ENCODE measurements at places on chromosomes 12 and 14.

DNA sequence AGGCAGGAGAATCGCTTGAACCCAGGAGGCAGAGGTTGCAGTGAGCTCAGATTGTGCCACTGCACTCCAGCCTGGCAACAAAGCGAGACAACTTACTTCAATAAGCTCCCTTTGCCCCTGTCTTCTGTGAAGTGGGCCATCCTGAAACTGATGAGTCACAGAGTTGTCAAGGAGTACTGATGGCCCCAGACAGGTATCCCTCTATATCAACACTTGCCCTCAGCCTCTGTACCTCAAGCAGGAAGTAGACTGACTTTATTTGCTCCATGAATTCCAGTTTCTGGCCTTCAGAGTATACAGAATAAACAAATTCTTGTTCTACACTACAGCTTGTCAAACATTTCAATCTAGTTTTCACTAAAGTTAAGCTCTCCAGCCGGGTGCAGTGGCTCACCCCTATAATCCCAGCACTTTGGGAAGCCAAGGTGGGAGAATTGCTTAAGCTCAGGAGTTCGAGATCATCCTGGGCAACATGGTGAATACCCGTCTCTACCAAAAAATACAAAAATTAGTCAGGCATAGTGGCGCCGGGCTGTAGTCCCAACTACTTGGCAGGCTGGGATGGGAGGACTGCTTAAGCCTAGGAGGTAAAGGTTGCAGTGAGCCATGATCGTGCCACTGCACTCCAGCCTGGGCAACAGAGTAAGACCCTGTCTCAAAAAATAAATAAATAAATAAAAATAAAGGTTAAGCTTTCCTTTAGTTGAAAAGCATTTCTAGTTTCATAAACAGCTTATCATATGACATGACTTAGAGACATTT is 16.4 kb upstream of the LRP10 start:
- no peak for DNase-seq

DNA sequence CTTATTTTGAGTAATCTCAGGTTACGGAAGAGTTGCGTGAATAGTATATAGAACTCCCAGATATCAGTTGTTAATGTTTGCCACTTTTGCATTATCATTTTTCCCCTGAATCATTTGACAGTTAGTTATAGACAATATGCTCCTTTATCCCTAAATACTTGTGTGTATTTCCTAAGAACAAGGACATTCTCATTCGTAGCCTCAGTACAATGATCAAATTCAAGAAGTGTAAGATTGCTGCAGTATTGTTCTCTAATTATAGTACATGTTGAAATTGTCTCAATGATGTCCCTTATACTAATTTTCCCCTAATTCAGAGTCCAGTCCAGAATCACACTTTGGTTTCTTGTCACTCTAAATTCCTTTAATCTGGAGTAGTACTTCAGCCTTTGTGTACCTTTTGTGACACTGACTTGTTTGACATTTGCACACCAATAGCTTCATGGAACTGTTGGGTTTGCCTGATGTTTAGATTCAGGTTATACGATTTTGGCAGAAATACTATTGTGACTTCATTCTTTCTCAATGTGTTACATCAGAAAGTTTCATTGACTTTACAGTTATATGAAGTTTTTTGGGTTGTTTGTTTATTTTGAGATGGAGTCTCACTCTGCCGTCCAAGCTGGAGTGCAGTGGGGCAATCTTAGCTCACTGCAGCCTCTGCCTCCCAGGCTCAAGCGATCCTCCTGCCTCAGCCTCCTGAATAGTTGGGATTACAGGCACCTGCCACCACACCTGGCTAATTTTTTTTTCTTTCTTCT is 13.1 kb downstream of the DYNC1H1 start:
- DNase-seq: no peak

GRCh38 chr14:74945261-74945851 is 10.0 kb downstream of the PGF start:
- DNase-seq: peak; percentile 49

DNA sequence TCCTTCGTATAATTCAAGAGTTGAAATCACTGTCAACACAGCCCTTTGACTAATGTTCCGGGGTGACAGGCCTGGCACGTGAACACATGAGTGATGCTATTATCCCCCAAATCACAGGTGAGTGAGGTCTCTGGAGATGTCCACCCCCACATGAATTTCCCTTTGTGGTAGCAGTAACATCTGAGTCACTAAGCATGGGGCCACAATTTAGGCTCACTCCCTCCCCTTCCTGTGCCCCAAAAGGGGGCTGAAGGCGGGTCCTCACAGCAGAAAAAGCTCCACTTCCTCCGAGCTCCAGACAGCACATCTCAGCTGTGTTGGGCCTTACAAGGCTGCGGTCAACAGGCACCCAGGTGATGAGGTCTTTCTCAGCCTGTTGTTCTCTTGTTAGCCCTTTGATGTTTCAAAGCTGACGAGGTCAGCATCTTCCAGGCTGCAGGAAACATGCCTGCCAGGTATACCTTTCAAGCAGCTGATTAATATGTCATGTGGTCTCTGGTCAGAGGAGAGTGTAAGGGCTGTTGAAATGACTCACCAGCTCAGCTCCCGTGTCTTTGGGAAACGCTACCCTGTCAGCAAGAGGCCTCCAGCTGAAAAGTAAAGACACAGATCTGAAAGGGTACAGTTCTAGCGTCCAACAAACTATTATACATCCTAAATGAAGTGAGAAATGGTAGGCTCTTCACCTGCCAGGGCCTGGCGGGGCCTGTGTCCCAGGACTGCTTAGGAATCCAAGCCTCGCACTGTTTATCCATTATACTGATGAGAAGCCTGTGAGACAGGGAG is 107.3 kb downstream of the ZFP36L1 start:
- peak; percentile 91 for DNase-seq

DNA sequence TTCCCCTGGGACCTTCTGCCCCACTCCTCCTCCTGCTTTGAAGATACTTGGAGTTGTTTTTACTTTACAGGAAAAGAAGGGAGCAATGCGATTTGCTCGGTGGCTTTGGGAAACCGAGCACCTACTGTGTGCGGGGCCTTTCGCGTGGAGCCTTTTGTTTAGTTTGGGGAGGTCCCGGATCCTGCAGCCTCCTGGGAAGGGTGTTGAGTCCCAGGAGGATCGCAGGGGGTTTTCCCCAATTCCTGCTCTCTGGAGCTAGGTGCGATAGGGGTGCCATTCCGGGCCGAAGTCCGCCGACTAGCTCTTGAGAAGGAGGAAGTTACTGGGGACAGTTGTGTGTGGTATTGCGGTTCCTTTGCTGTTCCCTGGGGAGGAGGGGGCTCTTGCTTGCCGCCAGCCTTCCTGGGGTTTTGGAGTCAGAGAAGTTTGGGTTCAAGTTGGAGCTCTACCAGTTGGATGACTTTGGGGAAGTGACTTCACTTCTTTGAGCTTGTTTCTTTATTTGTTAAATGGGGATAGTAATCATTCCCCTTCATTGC is 1.1 kb downstream of the BRI3BP start:
- DNase-seq: peak; percentile 27

GRCh38 chr12:93115646-93116045 is 186.6 kb upstream of the EEA1 start:
- DNase-seq: no peak

GRCh38 chr14:71183876-71184689 is 276.8 kb downstream of the PCNX1 start:
- DNase-seq: no peak

- DNase-seq: no peak
Measured at GRCh38 chr12:105654606-105655005, 324.1 kb downstream of the C12orf75 start.

- peak; percentile 70 for DNase-seq
Measured at GRCh38 chr12:57845478-57846284, 848 bp downstream of the CTDSP2 start.

GRCh38 chr14:72612041-72612440 is 281.9 kb downstream of the DPF3 start:
- no peak for DNase-seq

- no peak for DNase-seq
Measured at GRCh38 chr14:63248211-63248610, 44.0 kb downstream of the RHOJ start.

DNA sequence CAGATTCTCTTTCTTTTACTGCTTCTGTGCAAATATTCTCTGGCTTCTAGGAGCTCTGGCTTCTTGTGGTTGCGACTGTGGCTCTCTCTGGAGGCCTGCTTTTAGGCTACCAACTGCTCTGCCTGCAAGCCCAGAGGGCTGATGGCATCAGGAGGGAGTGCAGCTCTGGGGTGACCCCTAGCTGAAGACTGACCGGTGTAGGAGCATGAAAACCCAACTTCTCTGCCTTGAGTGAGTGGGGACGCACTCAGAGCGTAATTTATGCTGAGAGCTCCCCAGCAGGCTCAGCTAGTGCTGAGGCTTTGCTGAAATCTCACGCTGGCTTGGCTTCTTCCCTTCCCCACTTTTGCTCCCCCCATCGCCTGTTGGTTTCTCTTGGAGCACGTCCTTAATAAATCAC is 29.9 kb upstream of the RBM19 start:
- no peak for DNase-seq

DNA sequence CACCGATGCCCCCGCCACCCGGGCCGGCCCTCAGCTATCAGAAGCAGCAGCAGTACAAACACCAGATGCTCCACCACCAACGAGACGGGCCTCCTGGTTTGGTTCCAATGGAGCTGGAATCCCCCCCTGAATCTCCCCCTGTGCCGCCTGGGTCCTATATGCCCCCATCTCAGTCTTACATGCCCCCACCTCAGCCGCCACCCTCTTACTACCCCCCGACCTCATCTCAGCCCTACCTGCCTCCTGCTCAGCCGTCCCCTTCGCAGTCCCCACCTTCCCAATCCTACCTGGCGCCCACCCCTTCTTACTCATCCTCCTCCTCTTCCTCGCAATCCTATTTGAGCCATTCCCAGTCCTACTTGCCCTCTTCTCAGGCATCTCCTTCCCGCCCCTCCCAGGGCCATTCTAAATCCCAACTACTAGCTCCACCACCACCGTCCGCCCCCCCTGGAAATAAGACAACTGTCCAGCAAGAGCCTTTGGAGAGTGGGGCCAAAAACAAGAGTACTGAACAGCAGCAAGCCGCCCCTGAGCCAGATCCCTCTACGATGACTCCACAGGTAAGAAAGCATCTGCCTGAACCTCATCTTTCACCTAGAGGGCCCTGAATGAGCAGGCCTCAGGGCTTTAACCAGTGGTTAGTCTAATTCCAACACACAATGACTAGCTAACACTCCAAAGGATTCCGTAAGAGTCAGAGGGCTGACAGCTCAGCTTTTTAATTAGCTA is 851 bp downstream of the YLPM1 start:
- peak; percentile 28 for DNase-seq

DNA sequence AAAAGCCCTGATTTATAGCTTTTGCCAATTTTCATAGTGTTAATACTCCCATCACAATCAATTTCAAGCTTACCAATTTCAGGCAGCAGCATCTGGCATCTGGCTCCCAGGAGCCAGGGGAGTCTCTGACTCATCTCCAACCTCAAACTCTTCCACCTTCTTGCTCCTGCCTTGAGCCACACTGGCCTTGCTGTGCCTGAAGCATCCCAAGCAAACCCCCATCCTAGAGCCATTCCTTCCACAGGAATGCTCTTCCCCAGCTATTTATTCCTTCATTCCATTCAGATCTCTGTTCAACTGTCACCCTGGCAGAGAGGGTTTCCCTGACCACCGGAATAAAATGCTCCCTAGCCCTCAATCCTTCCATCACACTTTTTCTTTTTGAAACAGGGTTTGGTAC is 13.9 kb upstream of the PPP1CC start:
- DNase-seq: no peak

GRCh38 chr12:94198872-94199271 is 50.5 kb downstream of the PLXNC1 start:
- DNase-seq: no peak

- no peak for DNase-seq
Measured at GRCh38 chr12:108449478-108449877, 65.6 kb upstream of the FICD start.

GRCh38 chr12:71430756-71431155 is 8.8 kb upstream of the LGR5 start:
- DNase-seq: no peak

DNA sequence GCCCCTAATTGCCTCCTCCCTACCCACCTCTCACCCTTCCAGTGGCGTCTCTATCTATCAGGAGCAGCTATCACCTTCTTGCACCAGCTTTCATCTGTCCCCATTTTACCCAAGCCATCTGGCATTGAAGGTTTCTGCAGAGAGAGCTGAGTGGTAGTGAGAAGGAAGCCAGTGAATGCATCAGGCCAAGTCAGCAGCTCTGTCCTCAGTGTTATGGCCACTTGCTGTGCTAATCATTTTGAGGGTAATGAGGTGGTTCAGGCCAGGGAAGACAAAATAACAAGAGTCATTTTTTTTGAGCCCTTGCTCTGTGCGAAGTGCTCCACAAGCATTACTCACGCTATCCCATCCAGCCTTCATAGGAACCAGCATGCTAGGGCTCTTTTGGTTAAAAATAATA is 164.7 kb downstream of the SUDS3 start:
- DNase-seq: no peak

All from natural killer cell (primary cell).